ENCODE measurements at places on chromosomes 6 and 20. TPM values are rescaled to one million over a fixed set of nuclear protein-coding genes. Genes with fewer than 3 reads are reported as not detected.

FUT9 gene
- polyA plus RNA-seq: 5.1 TPM

SNAP25 gene
- polyA plus RNA-seq: 6.8 TPM

ZNF165 gene
- 0.97 TPM for polyA plus RNA-seq

ECT2L gene
- 0.20 TPM for polyA plus RNA-seq

RAET1E gene
- 0.45 TPM for polyA plus RNA-seq

- no peak for DNase-seq
Measured at GRCh38 chr6:40668203-40668602, 81.0 kb upstream of the LRFN2 start.

GRCh38 chr6:146183831-146184230 is 155.0 kb downstream of the GRM1 start:
- DNase-seq: no peak

DNA sequence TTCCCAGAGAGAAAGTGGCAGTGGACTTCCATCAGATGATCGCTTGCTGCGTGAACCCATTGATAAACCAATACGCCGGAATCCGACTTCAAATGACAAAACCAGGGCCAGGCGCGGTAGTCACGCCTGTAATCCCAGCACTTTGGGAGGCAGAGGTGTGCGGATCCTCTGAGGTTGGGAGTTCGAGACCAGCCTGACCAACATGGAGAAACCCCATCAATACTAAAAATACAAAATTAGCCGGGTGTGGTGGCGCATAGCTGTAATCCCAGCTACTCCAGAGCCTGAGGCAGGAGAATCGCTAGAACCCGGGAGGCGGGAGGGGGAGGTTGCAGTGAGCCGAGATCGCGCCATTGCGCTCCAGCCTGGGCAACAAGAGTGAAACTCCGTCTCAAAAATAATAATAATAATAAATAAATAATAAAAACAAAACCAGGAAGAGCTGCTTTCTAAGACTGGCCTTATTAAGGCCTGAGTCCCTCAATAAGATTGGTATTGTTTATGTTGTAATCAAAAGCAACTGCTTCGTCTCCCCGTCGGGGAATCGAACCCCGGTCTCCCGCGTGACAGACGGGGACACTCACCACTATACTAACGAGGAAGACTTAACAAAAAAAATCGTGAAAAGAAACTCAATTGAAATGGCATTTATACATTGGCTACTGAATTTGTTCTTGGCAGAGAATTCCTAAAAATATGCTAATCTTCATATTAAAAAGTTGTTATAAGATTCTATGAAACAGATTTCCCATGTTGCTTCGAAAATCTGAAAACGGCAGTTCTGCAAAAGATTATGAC is 110.2 kb upstream of the ZNF184 start:
- DNase-seq: no peak

DNA sequence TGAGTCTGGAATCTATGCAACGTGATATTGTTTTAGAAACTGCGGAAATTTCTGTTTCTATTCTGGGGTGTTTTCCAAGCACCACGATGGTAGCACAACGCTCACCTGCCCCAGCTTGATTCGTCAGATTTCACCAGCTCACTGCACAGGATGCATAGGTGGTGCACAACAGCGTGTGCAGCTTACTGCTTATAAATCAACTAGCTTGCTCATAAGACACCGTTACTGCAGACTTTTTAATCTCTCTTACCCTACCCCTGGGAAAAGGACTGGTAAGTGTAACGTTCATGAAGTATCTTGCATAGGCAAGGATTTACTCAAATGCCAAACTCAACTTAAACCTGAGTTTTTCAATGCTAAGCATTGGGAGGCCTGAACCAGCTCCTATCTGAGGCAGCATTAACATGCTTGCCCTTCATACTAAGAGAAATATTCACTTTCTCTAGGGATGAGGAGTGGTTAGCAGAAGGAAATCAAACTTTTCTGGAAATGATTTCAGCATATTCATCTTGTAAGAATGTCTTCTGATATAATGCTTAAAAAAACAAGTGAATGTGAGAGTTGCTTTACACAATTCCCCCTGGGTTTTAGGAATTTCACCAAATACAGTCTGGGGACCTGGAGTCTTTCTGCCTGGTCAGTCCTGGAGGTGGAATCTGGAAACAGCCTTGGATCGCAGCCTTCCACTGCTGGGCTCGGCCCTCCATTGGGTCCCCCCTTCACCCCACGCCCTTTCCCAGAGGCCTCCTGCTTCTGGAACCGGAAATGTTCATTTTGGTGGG is 100.6 kb downstream of the DACT2 start:
- DNase-seq: no peak

GRCh38 chr20:60104993-60105803 is 147.0 kb downstream of the CDH26 start:
- DNase-seq: no peak

- no peak for DNase-seq
Measured at GRCh38 chr6:141988954-141989705, 143.6 kb upstream of the GJE1 start.

DNA sequence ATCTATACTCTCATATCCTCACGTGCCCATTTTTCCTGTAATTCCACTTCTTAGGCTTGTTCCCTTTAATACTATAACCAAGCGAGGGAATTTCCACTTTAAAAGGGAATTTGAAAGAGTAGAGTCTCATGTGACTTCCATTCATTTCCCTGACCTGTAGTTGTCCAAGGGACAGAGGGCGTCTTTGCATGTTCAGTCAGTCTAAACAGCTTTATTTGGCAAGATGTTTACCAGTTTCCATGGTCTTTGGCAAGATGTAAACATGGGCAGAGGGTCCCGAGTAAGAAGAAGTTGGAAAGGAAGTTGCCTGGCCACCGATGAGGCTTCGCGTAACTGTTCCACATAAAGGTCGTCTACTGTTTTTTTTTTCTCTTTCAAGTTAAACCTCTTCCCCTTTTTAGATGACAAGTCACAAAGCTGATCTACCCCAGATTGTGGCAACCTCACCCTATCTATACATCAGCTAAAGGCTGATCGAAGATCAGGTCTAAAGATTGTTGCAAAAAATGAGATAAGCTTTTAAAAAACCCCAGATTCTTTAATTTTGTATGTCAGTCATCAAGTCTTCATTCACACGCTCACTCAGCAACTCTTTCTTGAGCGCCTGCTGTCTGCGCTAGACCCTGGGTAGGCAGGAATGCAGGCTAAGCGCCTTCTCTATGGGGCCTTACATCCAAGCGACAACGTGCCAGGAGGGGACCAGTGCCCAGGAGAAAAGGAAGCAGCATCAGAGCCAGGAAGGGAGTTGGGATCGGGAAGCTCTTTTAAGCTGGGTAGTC is 31.7 kb upstream of the CCR6 start:
- no peak for DNase-seq
